Naive B cell (primary cell): ENCODE measurements at places on chromosomes 2 and 18.

DNA sequence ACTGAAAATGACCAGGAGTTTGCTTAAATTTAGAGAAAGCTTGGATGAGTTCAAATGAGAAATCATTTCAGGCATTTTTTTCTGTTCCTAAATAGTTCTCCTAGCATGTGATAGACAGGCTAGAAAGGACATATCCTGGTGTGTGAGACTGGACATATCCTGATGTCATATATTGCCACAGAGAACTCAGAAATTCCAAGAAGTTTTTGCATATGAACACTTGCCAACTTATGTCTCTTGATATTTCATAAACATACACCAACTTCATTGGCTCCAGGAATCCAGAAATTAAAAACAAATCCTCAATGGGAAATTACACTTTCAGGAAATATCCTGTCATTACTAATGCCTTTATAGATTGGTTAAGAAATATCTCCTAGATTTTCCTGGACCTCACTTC is 2.9 kb upstream of the SERPINB4 start:
- H3K36me3 ChIP-seq: no peaks in the 10 kb centered on the region
- no peak overlapping the region for H3K27ac ChIP-seq
- no peaks in the 10 kb centered on the region for H3K27me3 ChIP-seq
- H3K4me1 ChIP-seq: no peaks in the 10 kb centered on the region
- no peak overlapping the region for H3K4me3 ChIP-seq

GRCh38 chr2:240280621-240281020 is 140.2 kb upstream of the OTOS start:
- no peaks in the 10 kb centered on the region for H3K4me1 ChIP-seq
- no peak for DNase-seq

DNA sequence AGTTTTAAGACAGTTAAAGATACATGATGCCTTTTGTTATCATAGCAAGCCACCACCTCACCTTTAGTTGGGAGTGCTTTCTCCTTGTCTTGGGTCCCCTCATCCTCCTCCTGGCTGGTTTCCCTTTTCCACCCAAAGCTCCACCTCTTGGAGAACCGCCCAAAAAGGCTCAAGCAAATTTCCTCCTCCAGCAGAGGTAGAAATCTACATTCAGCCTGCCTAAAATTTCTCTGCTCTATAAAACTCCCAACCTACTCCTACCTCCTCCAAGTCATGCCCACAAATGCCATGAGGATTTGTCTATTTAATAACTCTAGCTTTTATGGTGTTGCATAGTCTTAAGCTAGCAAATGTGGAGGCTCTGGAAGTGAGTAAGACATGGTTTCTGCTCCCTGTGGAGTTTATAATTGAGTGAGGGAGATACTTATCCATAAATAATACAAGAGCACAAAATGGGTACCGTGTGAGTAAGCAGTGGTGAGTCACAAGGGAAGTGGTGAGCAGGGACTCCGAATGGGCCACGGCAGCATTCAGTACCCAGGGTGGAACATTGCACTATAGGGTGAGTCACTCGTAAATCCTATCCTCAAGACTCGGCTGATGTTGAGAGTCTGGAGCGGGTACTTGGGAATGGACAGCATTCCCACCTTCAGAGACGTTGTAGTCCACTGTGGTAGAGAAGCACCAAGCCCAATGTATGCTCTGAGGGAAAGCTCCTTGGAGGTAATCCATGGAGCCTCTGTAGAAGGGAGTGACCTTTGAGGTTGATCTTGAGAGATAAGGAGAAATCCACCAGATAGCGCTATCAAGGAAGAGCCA is 146.3 kb downstream of the RTN4 start:
- H3K4me3 ChIP-seq: no peak overlapping the region
- no peaks in the 10 kb centered on the region for H3K27me3 ChIP-seq
- no peaks in the 10 kb centered on the region for H3K36me3 ChIP-seq
- DNase-seq: no peak

DNA sequence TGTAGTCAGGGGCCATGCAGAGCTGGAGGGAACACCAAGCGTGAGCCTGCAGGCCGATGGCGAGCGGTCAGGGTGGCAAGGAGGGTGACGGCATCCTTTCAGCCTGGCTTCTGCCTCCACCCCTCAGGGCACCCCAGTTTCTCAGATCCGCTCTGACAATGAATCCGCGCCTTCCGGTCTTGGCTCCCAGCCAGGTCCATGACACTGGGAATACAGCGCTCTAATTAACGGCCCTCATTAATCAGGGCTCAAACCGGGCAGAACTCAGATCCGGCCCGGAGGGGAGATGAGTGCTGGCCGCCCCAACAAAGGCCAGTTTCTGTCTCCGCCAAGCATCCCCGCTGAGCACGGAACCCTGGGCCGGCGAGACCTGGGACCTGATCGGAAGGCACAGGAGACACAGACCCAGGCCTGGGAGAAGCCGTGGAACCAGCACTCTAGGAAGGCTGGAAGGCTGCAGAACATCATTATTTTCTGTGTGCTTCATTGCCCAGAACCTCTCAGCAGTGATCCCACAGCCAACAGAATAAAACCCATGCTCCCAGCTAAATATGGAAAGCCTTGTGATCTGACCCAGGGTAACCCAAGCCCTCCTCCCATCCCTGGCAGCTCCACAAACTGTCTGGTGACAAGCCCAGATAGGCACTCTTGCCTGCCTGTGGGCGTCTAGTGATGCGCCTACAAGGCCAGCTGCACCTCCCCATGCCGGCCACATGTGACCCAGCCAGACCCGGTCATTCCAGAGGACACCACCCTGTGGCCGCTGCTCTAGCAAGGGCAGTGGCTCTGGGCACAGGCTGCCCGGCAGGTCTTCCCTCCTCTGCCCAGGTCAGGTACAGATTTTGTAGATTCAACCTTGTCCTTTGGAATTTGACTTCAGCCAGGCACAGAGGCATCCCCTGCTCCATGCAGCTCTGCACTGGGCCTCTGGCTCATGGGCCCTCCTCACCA is 438.7 kb upstream of the MYT1L start:
- no peak for DNase-seq
- H3K27ac ChIP-seq: no peak overlapping the region
- H3K27me3 ChIP-seq: peaks cover 5% of the 10 kb centered on the region
- H3K4me3 ChIP-seq: no peak overlapping the region
- no peaks in the 10 kb centered on the region for H3K36me3 ChIP-seq

DNA sequence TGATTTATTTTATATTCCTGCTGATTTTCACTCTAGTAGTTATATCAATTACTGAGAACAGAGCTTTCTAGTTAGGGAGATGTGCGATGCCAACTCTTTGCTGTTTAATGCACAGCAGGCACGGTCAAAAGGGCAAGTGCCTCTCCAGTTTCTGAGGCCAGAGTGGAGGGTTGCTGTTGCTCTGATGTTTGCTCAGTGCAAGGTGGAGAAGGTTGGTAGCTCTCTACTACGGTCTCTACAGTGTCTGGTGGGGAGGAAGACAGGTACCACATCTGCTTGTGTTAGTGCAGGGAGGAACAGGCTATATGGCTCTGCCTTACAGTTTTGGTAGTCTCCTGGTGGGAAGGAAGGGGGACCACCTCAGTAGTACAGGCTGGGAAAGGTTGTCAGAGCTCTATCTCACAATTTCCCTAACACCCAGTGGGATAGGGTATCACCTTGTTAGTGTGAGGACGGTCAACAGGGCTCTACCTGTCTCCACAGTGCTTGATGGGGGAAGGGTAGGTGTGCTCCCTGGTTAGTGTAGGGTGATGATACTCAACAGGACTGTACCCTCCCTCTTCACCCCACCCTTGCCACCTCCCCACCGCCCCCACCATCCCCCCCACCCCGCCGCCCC is 85.9 kb downstream of the FANCL start:
- no peak for DNase-seq
- H3K27ac ChIP-seq: no peak overlapping the region
- no peak overlapping the region for H3K4me3 ChIP-seq

GRCh38 chr2:73252238-73253027 is 18.3 kb downstream of the CCT7 start:
- no peaks in the 10 kb centered on the region for H3K27me3 ChIP-seq
- no peak for DNase-seq
- H3K4me3 ChIP-seq: no peak overlapping the region
- peaks cover 18% of the 10 kb centered on the region for H3K36me3 ChIP-seq

GRCh38 chr2:24613154-24613814 is 122.2 kb downstream of the NCOA1 start:
- H3K4me3 ChIP-seq: no peak overlapping the region
- H3K4me1 ChIP-seq: peaks cover 11% of the 10 kb centered on the region
- peak; percentile 1 for DNase-seq
- no peaks in the 10 kb centered on the region for H3K27me3 ChIP-seq

DNA sequence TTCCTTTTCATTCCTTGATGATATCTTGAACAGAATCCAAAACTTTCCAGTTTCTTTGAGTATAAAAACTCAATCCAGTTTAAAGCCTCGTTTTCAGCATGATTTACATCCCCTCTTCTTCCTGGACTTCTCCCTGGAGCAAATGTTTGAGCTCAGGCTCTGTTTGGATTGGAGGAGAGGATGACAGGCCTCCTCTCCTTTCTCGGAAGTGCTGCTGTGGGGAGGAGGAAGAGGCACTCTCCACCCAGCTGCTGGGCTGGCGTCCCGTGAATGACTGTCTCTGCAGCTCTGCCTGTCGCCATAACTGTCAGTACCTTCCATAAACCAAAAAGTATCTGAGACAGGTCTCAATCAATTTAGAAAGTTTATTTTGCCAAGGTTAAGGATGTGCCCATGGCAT is 238.2 kb upstream of the AGAP1 start:
- H3K36me3 ChIP-seq: no peaks in the 10 kb centered on the region
- H3K4me3 ChIP-seq: no peak overlapping the region
- no peak for DNase-seq
- peaks cover 27% of the 10 kb centered on the region for H3K27me3 ChIP-seq

DNA sequence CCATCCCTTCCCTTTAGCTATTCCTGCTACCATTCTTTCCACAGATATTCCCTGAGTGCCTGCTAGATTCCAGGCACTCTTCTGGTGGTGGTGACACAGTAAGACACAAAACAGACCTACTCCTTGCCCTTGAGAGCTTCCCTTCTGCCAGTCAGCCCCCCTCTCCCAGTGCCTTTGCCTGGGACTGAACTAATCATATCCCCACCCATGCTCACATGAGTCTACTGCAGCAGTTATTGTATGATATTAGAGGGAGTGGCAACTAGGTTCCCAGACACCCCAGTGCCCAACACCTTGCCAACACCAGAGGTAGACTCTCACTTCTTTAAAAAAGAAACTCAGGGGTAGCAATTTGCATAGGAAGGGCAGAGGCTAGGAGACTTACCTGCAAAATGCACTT is 7.2 kb upstream of the LBH start:
- no peaks in the 10 kb centered on the region for H3K27me3 ChIP-seq
- H3K27ac ChIP-seq: peak overlapping the region; percentile 99
- H3K4me3 ChIP-seq: peak overlapping the region; percentile 92
- no peaks in the 10 kb centered on the region for H3K36me3 ChIP-seq

DNA sequence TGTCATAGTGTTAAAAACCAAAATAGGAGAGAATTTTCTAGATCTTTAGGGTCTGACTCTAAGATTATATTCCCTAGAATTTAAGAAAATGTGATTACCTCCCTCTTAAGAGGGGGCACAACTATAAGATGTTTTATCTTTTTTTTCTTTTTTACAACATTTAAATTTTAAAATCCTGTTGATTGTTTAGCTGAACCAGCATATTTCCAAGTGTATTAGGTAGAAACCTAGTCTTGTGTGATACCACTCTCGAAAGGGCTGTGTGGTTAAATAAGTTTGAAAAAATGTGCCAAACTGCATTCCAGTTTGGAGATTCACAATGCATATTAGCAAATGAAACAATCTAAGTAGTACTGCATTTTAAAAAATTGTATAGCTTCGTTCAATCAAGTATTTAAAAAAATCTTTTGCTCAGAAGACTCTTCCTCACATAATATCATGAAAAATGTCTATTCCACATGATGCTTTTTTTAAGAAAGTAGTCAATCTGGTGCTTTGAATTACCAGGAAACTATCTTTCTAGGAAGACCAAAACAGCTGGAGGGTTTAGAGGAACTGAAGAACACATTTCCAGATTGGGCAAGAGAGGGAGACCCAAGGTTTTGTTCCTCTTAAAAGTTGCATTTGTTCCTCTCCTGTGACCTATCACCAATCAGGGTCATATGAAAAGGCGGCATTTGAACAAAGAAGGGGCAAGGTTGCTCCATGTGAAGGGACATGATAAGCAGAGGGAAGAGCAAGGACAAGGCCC is 98.8 kb downstream of the DPP4 start:
- H3K4me3 ChIP-seq: no peak overlapping the region
- H3K36me3 ChIP-seq: no peaks in the 10 kb centered on the region
- no peaks in the 10 kb centered on the region for H3K4me1 ChIP-seq
- DNase-seq: no peak

- H3K4me3 ChIP-seq: no peak overlapping the region
- no peaks in the 10 kb centered on the region for H3K27me3 ChIP-seq
- H3K27ac ChIP-seq: no peak overlapping the region
- no peaks in the 10 kb centered on the region for H3K4me1 ChIP-seq
These were observed 16.6 kb upstream of the CPS1 start for GRCh38 chr2:210539578-210540416.

- H3K27ac ChIP-seq: peak overlapping the region; percentile 72
- H3K36me3 ChIP-seq: no peaks in the 10 kb centered on the region
- H3K4me3 ChIP-seq: peak overlapping the region; percentile 92
- DNase-seq: peak; percentile 48
These were observed 118.0 kb upstream of the MSTN start for GRCh38 chr2:190180313-190181122.

DNA sequence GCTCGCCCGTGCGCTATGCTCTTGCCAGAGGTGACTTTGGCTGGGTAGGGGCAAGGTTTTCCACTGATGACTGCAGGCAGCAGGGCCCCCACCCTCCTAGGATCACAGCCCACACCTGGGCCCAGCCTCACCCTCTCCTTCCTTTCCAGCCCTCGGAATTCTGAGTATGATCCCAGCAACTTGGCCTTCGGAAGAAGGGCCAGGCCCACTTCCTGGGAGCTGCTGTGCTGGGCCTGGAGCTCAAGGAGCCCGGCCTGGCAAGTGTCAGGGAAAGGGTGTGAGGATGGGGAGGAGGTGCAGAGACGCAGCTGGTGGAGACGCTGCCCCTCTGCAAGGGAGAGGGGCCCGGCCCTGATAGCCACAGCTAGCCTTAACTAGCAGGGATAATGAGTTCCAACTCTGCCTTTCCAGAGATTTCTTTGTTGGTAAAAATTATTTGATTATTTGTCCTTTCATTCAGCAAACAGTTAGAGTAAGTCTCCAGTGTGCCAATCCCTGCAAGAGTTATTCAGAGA is 1.7 kb upstream of the CNDP1 start:
- DNase-seq: no peak
- no peaks in the 10 kb centered on the region for H3K36me3 ChIP-seq
- no peaks in the 10 kb centered on the region for H3K4me1 ChIP-seq
- no peak overlapping the region for H3K27ac ChIP-seq
- H3K27me3 ChIP-seq: peaks cover 5% of the 10 kb centered on the region

DNA sequence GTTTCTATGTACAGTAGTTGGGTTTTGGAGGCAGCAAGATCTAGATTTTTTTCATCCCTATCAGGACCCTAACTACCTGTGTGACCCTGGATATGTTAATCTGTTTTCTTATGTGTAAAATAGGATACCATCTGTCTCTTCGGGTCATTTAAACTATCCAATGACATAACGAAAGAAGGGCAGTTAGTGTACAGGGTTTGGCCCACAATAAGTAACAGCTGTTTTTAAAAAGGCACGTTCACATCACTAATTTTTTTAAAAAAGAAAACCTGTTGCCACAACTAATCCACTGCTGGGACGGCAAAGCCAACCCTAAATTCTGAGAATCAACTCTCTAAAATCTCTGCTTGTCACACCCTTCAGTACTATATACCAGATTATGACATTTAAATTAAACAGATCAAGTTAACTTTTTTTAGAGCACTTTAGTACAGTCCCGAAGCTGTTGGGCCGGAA is 869 bp downstream of the USP40 start:
- H3K4me3 ChIP-seq: peak overlapping the region; percentile 94
- H3K27me3 ChIP-seq: no peaks in the 10 kb centered on the region
- no peak for DNase-seq
- H3K27ac ChIP-seq: peak overlapping the region; percentile 95
- H3K36me3 ChIP-seq: no peaks in the 10 kb centered on the region
- H3K4me1 ChIP-seq: peaks cover 7% of the 10 kb centered on the region
